ENCODE measurements at places on chromosomes 6 and 20. TPM values are rescaled to one million over a fixed set of nuclear protein-coding genes. Genes with fewer than 3 reads are reported as not detected.

Gene TUBB1
- total RNA-seq = 0.54 TPM

Gene GNMT
- 0.30 TPM for total RNA-seq

Gene RAET1L
- total RNA-seq = not detected

Gene HFE
- total RNA-seq = 2.4 TPM

Gene TRIM10
- 0.08 TPM for total RNA-seq

Gene REM1
- 2.1 TPM for total RNA-seq

Gene HSPA12B
- total RNA-seq = 9.2 TPM

Gene PGBD1
- 3.8 TPM for total RNA-seq

Gene ZNF165
- total RNA-seq = 0.13 TPM

Gene ZNF341
- 1.3 TPM for total RNA-seq

Gene RIPPLY2
- total RNA-seq = not detected

Gene CNKSR3
- 34.4 TPM for total RNA-seq

Gene BPIFB4
- not detected for total RNA-seq

Data from cardiac septum (tissue), 1 donor.